Esophagus muscularis mucosa (tissue), 4 donors: ENCODE measurements at places on chromosomes 1 and 21. TPM values are rescaled to one million over a fixed set of nuclear protein-coding genes. Genes with fewer than 3 reads are reported as not detected.

Gene CYP2J2
- 0.26 TPM for total RNA-seq

Gene KLF17
- total RNA-seq, result 2.0 TPM

Gene DMRTA2
- total RNA-seq, result not detected

Gene BROX
- total RNA-seq, result 36.6 TPM

Gene BEST4
- not detected for total RNA-seq

Gene CELSR2
- total RNA-seq, result 8.3 TPM

Gene CTSE
- total RNA-seq, result 0.13 TPM

Gene LY9
- 0.66 TPM for total RNA-seq

Gene LORICRIN
- total RNA-seq, result not detected

Gene STUM
- 7.6 TPM for total RNA-seq

Gene PTAFR
- total RNA-seq, result 6.2 TPM

Gene UBL4B
- not detected for total RNA-seq

Gene CLCA2
- total RNA-seq, result not detected

Gene KAZN
- total RNA-seq, result 14.1 TPM

Gene KCNE2
- total RNA-seq, result not detected

Gene ECE1
- total RNA-seq, result 98.3 TPM

DNA sequence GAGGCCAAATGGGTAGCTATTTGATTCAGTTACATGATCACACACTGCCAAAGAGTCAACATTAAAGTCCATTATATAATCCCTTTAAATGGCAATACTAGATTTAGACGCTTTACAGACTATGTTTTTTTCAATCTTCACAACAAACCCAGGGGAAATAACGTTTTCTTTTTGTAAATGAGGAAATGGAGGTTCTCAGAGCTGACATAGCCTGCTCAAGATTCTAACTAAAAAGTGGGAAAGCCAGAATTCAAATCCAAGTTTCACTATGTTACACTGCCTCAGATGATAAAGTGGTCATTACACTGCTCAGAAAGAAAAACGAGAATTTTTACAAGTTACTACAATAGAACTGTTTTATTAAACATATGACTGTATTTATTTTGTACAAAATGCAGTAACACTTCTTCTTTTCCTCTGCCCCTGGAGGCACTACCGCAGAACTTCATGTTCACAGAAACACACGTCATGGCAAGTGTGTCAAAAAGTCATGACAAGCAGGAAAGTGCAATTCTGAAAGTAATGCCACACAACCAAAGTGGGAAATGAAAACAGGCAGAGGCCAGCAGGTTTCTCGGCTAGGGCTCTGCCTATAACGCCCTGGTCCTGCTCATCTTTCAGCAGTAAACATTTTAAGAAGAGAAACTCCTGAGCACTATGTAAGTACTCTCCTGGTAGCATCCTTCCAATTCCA lies 19.0 kb downstream of the THEMIS2 start:
- DNase-seq, result no peak
- no peak overlapping the region for H3K4me3 ChIP-seq
- peak overlapping the region; percentile 1 for H3K27ac ChIP-seq
- H3K27me3 ChIP-seq, result no peaks in the 10 kb centered on the region
- peaks cover 86% of the 10 kb centered on the region for H3K36me3 ChIP-seq

DNA sequence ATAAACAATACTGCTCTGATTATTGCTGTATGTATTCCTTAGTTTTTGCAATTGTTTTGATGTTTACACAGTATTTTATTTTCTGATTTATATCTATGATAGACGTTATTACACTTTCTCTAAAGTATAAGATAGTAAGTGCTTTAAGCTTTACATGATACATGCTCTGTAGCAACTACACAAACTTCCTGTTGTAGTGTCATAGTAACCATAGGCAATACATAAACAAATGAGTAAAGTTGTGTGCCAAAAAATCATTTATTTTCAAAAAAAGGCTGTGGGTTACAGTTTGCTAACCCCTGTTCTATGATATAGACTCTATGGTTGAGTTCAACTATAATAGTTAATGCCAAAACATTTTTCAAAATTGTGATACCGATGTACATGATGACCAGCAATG lies 1156.4 kb downstream of the AMY1C start:
- H3K4me1 ChIP-seq, result no peaks in the 10 kb centered on the region
- H3K36me3 ChIP-seq, result no peaks in the 10 kb centered on the region
- no peaks in the 10 kb centered on the region for H3K27me3 ChIP-seq
- DNase-seq, result no peak
- no peak overlapping the region for H3K4me3 ChIP-seq

- no peak overlapping the region for H3K27ac ChIP-seq
- DNase-seq, result no peak
- H3K4me3 ChIP-seq, result no peak overlapping the region
- H3K36me3 ChIP-seq, result no peaks in the 10 kb centered on the region
- H3K27me3 ChIP-seq, result no peaks in the 10 kb centered on the region
Observed at GRCh38 chr1:98005326-98006010, 84.6 kb upstream of the DPYD start.

DNA sequence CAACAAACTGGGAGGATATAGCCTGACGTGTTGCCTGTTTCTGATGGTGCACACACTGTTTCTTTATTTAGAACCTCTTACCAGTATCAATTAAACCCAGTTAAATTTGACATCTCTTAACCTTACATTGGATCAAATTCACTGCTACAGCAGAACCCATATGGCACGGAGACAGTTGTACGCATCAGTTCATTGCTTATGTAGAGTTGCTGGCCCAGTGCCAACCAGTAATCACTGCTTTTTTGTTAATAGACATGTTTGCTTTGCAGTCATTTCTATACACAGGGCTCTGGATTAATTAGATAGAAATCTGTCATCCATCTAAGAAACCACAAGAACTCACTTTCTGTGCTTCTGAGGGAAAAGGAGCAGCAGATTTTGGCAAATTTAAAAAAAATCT lies 154.0 kb downstream of the RWDD3 start:
- H3K4me1 ChIP-seq, result no peaks in the 10 kb centered on the region
- no peak overlapping the region for H3K4me3 ChIP-seq
- no peak for DNase-seq
- no peak overlapping the region for H3K27ac ChIP-seq

DNA sequence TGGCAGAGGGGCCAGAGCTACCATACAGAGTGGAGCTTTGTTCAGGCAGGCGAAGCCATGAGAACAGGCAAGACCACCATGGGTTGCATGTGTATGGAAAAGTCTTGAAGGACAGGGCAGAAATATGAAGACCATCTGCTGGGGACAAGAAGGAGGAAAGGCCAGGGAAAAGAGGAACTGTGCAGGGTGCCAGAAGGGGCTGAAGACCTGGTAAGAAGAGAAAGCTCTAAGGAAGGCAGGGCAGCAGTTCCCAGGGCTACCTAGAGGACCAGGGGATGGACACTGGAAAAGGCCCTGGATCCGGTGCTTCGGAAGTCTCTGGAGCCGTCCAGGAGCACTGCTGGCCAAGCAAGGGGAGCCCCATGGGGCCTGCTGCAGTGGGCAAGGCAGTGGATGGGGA lies 43.4 kb downstream of the PKP1 start:
- H3K36me3 ChIP-seq, result no peaks in the 10 kb centered on the region
- no peaks in the 10 kb centered on the region for H3K4me1 ChIP-seq
- H3K4me3 ChIP-seq, result no peak overlapping the region
- DNase-seq, result no peak

DNA sequence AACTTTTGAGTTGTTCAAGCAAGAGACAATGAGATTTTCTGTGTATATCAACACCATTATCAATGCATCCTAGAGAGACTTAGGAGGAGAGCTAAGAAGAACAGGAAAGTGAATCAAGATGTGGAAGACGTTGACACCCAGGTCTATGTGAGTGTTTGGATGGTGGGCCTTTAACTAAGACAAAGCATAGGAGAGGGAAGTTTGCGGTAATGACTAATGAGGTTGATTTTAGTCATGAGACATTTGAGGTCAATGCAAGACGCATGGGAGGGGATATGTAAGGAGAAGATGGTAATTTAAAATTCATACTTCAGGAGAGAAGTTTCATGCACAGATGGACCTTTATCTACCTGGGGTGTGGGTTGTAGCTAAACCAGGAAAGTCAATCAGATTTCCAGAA lies 269.6 kb downstream of the VAV3 start:
- no peak for DNase-seq
- H3K4me3 ChIP-seq, result no peak overlapping the region
- no peak overlapping the region for H3K27ac ChIP-seq
- H3K36me3 ChIP-seq, result no peaks in the 10 kb centered on the region
- peaks cover 28% of the 10 kb centered on the region for H3K4me1 ChIP-seq

DNA sequence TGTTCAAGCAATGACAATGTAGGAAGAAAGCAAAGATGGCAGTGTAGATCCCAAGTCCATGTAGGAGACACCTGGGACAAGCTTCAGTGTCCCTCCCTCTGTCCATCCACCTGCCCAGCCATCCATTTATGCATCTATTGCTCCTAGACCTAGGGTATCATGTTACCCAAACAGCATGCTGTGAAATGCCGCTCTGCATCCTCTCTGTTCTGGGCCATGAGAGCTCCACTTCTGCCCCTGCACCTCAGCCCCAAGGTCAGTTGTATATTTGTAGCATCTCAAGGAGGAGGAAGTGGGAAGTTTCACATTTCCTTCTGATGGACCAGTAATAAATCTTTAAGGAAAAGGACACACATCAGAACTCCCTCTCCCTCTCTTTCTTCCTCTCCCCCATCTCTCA lies 27.9 kb upstream of the TSPEAR start:
- no peaks in the 10 kb centered on the region for H3K36me3 ChIP-seq
- no peak overlapping the region for H3K4me3 ChIP-seq
- no peak overlapping the region for H3K27ac ChIP-seq
- no peak for DNase-seq
- H3K4me1 ChIP-seq, result no peaks in the 10 kb centered on the region

- DNase-seq, result peak; percentile 82
- H3K36me3 ChIP-seq, result no peaks in the 10 kb centered on the region
- peaks cover 33% of the 10 kb centered on the region for H3K27me3 ChIP-seq
- H3K4me1 ChIP-seq, result no peaks in the 10 kb centered on the region
Observed at GRCh38 chr1:38613996-38614395, 245.6 kb downstream of the RRAGC start.

- no peak overlapping the region for H3K4me3 ChIP-seq
- H3K27ac ChIP-seq, result no peak overlapping the region
- H3K27me3 ChIP-seq, result no peaks in the 10 kb centered on the region
- DNase-seq, result no peak
Observed at GRCh38 chr1:50516056-50516455, 92.8 kb upstream of the DMRTA2 start.
